ENCODE measurements at places on chromosomes 12 and 14. TPM values are rescaled to one million over a fixed set of nuclear protein-coding genes. Genes with fewer than 3 reads are reported as not detected.

FAM181A gene
- not detected for polyA plus RNA-seq

SDR9C7 gene
- not detected for polyA plus RNA-seq

GRIP1 gene
- 3.9 TPM for polyA plus RNA-seq

GRCh38 chr12:50580436-50580835 is 75.7 kb downstream of the DIP2B start:
- no peak for DNase-seq

GRCh38 chr12:5623411-5623810 is 191.5 kb downstream of the NTF3 start:
- no peak for DNase-seq

- no peak for DNase-seq
These were observed 2.0 kb upstream of the TNFAIP2 start for GRCh38 chr14:103121121-103121845.
